AG09319 (cell line): ENCODE measurements at places on chromosomes 6 and 20.
A peak's percentile ranks its signal among the peaks of the same experiment; 100 is the strongest.

GRCh38 chr6:117270843-117271507 lies 5.6 kb downstream of the VGLL2 start:
- DNase-seq: no peak

DNA sequence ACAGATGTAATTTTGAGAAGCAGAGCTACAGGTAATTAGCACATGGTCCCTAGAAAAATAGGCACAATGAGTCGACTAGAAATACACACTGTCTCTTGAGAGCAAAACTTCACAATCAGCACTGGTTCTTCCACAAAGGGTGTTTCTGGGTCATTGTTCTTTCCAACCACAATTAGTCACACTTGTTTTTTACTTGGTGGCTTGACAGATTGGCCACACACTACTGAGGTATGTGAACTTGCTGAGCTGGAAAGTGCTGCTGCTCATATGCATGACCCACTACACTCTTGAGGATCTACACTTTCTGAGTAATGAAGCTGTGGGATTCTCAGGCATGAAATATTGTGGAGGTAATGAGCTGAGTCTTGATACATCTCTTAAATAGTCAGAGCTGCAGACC lies 347.7 kb downstream of the BCKDHB start:
- peak; percentile 68 for DNase-seq

- DNase-seq: no peak
Observed at GRCh38 chr6:97032955-97033354, 108.4 kb downstream of the KLHL32 start.

- no peak for DNase-seq
Observed at GRCh38 chr6:167748458-167749379, 78.0 kb upstream of the AFDN start.
